Stimulated activated CD4-positive, alpha-beta T cell treated with anti-CD3 and anti-CD28 coated beads, Interleukin-15, amount 100 ng/mL, for 1 hour (primary cell): ENCODE measurements at places on chromosomes 1 and 21.
A peak's percentile ranks its signal among the peaks of the same experiment; 100 is the strongest.

GRCh38 chr1:247406014-247406656, 9.8 kb upstream of the NLRP3 start:
- no peak for DNase-seq

GRCh38 chr1:234604495-234605398, 5.2 kb downstream of the IRF2BP2 start:
- DNase-seq: no peak

- DNase-seq: no peak
These were observed 44.0 kb downstream of the RUNX1 start for GRCh38 chr21:35005077-35005476.

DNA sequence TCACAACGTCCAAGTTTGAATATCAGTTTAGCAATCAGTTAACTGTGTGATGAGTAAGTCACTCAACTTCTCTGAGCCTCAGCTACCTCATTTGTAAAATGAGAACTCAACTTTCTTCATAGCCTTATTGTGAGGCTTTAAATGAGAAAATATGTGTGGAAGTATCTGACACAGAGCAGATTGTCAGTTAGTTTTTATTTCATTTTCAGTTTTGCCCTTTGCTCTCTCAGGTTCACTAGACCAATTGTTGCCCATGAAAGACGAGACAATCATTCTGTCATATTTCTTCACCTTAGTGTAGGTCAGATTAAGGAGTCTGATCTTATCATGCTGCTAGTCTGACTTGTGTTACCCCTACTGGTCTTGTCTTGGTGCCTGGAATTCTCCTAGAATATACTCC, 232.8 kb upstream of the PTBP2 start:
- DNase-seq: no peak

DNA sequence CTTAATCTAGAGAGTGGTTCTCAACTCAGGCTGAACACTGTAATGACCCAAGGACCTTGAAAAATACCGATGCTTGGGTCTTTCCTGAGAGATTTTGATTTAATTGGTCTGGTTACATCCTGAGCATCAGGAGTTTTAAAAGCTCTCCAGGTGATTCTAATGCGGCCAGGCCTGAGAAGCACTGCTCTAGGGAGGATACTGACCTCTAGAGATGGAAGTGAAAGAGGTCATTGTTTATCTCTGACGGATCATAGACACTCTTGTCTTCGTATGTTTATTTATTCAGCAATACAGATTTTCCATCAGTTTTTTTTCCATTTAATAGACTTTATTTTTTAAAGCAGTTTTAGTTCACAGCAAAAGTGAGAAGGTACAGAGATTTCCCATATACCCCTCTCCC, 54.5 kb upstream of the IGSF5 start:
- DNase-seq: no peak

DNA sequence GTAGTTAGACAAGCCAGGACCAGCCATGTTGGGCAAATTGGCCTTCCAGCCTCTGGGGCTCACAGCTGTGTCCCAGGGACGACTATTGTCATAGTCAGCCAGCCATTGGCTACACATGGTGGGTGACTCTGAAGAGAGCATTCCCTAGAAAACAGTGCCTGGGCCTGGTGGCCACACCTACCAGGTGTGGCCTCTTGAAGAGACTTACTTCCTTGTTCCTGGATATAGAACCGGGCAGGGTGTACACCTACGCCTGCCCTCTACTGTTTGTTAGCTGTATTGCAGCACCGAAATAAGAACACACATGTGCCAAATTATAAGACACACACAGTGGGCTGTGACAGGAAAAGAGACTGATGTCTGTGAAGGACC, 134.6 kb upstream of the ARHGEF16 start:
- no peak for DNase-seq

- no peak for DNase-seq
These were observed 166.1 kb downstream of the HIVEP3 start for GRCh38 chr1:41752514-41753170.

DNA sequence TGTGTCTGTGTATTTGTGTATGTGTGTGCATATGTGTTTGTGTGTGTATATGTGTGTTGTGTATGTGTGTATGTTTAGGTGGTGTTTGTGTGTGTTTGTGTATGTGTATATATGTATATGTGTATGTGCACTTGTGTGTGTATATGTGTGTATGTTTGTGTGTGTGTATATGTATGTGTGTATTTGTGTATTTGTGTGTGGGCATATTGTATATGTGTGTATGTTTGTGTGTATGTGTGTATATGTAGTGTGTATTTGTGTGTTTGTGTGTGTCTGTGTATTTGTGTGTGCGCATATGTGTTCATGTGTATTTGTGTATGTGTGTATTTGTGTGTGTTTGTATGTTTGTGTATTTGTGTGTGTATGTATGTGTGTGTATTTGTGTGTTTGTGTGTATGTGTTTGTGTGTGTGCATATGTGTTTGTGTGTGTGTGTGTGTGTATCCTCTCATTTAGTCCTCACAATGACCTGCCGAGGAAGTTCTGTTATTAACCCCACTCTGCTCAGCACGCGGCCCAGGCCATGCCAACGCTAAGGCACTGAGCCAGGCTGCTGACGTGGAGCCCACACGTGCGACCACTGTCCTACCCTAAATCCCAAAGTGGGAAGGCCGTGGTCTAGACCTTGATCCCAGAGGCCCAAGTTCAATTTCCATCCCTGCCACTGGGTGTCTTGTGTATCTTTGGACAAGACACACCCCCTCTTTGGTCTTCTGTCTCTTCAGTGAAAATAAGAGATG, 43.2 kb upstream of the TMEM51 start:
- no peak for DNase-seq

DNA sequence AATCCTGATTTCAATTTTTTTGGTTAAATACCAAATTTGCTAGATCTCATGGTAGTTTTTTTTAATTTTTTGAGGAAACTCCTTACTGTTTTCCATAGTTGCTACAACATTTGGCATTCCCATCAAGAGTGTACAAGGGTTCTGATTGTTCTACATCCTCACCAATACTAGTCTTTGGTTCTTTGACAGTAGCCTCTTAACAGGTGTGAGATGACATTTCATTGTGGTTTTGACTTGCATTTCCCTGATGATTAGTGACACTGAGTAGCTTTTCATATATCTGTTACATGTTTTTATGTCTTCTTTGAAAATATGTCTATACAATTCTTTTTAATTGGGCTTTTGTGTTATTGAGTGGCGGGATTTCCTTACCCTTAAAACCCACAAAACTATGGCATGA, 20.9 kb upstream of the RGS13 start:
- DNase-seq: no peak

GRCh38 chr1:117271959-117272358, 61.2 kb upstream of the VTCN1 start:
- DNase-seq: no peak

GRCh38 chr1:156656806-156657740, 15.2 kb downstream of the BCAN start:
- DNase-seq: peak; percentile 63

DNA sequence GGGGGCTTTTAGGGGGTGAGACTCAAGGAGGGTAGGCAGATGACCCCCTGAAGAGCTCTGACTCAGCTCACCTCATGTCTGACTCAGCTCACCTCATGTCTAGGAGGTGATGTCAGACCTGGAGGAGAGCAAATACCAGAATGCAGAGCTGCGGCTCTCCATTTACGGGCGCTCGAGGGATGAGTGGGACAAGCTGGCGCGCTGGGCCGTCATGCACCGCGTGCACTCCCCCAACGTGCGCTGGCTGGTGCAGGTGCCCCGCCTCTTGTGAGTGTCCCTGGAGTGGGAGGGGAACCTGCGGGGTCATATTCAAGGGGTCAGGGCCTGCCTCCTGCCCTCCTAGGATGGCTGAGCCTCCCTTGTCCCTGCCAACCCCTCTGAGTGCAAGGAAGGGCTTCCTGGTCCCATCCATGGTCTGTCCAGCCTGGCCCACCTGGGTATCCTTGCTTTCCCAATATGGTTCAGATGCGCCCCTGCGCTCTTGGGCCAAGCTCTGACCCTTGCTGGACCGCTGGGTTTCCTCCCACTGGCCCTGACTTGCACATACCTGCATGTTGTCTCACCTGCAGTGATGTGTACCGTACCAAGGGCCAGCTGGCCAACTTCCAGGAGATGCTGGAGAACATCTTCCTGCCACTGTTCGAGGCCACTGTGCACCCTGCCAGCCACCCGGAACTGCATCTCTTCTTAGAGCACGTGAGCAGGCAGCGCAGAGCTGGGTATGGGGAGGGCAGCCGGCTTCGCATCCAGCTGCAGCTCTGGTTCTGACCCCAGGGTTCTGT, 9.1 kb downstream of the AMPD2 start:
- DNase-seq: no peak

GRCh38 chr1:214362188-214362882, 81.4 kb downstream of the SMYD2 start:
- no peak for DNase-seq

- DNase-seq: no peak
These were observed 5.0 kb downstream of the CTRC start for GRCh38 chr1:15443281-15443680.

GRCh38 chr1:59393211-59394180, 96.6 kb downstream of the FGGY start:
- no peak for DNase-seq

DNA sequence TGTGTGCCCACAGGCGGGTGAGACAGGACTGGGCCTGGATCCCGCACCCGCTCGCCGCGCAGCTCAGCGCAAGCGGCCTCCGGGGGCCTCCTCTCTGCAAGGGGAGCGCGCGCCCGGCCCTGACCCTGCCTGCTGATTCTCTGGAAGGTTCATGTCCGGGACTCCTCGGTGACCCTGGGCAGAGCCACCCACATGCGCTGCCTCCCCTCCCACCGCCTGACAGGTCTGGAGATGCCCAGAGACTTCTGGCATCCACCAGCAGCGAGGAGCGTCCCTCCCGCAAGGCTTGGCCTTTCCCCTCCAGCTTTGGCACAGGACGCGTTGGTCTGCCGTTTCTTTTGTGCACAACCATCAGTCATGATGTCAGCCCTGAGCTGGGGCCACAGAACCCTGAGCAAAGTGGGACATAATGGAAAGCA, 42.0 kb upstream of the COL6A2 start:
- no peak for DNase-seq

DNA sequence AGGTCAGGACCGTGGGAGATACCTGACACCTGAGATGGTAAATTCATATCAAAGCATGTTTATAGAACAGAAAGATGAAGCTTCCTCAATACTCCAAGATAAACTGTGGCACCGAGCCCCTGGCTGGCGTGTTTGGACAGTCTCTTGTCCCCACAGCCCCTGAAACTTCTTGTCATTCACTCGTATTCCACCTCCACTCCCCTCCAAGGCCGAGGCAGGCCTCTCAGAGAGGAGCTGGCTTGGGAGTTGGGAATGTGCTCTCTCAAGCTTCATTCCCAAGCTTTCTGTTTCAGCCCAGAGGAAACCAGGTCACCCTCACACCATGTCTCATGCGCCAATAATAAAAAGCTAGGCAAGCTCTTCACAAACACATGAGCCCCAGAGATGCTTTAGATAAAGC, 86.1 kb downstream of the NPHP4 start:
- DNase-seq: no peak

GRCh38 chr21:45865106-45865835, 116.3 kb upstream of the COL6A1 start:
- DNase-seq: no peak

DNA sequence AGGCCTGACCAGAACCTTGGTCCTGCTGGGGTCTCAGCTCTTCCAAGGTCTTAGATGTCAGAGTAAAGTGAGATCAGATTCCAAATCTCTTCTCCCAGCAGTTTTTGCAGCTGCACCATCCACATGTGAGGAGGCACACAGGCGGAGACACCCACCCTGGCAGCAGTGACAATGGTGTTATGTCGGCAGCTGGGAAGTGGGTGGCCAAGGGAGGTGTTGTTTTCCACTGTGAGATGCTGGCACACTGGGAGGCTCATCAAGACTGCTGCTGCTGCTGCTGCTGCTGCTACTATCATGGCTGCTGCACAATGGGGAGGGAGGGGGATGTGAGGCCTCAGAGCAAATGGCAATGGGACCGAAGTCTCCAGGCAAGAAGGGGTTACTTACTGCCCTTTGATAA, 23.6 kb downstream of the CAMK2N1 start:
- DNase-seq: no peak

- peak; percentile 95 for DNase-seq
These were observed at the start of gene RRP1 for GRCh38 chr21:43789276-43790009. Gene RRP1 (plus strand): TSS chr21:43789577. CDS start chr21:43789630, 53 bp downstream.

DNA sequence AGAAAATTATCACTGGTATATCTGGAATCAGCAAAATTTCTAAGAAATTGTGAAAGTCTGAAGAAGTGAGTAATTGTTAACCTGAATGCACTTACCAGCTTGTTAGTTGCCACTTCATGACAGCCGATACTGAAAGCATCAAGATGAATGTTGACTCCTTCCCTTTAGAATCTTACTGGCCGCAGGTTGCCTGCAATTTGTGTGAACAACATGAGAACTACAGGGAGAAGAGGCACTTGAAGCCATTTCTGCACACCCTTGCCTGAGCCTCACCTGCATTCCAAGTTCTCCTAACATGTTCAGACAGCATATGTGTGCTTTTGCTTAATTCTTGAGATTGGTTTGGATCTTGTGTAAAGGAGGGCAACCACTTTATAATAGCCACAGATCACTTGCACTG, 59.2 kb upstream of the SSX2IP start:
- DNase-seq: no peak

- no peak for DNase-seq
These were observed 3.9 kb upstream of the SLC27A3 start for GRCh38 chr1:153771261-153771660.

DNA sequence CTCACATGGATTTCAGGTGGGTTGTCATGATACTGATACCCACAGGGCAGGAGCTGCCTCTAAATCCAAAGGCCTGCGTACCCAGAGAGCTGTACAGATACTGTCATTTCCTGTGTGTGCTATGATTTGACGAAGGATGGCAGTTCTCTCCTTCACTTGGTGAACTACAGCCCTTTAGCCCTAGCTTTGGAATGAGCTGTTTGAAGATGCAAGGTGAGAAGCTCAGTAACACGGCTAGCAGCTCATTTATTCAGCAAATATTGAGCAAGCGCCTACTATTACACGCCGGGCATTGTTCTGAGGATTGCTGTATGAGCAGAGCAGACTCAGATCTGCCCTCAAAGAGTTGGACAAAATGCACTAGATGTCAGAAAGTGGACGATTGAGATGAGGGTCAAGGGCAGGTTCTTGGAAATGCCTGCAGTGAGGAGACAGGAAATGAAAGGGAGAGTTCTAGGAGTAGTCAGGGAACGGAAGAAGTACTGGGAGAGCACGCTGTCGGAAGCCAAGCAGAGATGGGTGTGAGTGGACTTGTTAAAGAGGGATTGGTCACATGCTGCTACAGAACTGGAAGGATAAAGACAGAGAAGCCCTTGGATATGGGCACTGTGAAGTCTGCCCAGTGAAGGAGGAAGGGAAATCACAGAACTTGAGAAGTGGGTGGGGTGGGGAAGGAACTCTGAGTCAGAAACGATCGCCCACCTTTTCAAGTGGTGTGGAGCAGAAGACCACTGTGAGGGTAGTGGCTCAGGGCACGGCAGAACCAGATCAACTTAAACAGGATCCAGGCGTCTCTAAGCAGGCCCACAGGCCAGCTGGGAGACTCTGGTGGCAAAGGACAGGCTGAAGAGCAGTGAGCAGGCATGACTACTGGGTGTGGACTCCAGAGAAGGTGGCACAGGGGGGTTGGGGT, 7.1 kb downstream of the PTGFRN start:
- no peak for DNase-seq

- no peak for DNase-seq
These were observed 14.2 kb downstream of the KCNAB2 start for GRCh38 chr1:6059866-6060265.
